ENCODE measurements at places on chromosomes 4 and X.

GRCh38 chrX:149818652-149819051 is 36.9 kb downstream of the MAGEA9 start:
- DNase-seq, result no peak

GRCh38 chr4:110367156-110367555 is 108.8 kb upstream of the ENPEP start:
- no peak for DNase-seq

- no peak for DNase-seq
Observed at GRCh38 chrX:37813570-37813969, 33.7 kb downstream of the CYBB start.

GRCh38 chr4:110294165-110294564 is 95.8 kb upstream of the ELOVL6 start:
- DNase-seq, result no peak

DNA sequence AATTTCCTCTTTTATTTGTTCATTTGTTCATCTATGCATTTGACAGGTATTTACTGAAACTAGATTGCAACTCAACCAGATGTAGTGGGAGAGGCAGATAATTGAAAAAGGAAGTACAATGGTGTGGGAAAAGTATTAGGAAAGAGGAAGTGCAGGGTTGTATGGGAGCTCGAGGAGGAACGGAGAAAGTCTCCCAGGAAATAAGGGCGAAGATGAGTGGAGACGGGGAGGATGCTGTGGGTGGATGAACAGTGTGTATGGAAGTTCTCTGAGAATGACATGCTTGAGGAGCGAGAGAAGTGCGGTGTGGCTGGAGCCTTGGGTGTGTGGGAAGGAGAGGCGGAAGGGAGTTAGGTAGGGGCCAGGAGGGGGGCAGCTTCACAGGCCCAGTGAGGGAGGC is 87.5 kb upstream of the DHX15 start:
- no peak for DNase-seq

GRCh38 chrX:53321230-53321942 is 40.0 kb upstream of the IQSEC2 start:
- no peak for DNase-seq

DNA sequence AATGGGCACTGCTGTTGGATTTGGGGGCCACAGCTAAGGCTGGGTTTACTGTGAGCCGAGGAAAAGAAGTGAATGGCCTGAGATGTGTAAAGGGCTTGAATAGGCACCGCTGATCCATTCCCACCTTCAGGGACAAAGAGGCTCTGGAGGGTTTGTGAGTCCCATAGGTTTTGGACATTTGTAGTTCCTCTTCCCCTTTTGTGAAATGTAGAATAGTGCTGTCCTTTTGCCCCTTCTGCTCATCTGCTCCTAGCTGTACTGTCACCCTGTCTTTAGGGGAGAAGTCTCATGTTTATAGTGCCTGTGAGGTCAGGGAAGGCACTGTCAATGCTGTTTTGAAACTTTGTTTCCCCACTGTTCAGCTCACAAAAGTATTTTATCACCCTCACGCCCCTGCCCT is 26.4 kb upstream of the CLCN4 start:
- no peak for DNase-seq

DNA sequence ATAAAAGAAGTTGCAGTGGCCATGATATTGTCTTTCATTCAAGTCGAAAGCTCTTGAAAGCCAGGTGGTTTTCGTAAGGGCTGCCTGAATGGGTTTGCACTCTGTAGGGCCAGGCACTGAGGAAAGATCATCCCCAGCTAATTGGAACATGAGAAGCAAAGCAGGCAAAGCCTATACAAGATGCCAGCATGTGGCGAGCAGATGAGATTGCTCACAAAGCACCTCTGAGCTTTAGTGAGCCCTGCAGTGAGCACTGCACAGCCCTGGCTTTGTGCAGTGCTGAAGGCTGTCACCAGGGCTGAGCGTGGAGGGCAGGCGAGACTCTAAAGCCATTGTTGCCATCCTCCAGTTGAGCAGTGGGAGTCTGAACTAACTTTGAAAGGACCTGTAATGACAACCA is 53.8 kb downstream of the HADH start:
- no peak for DNase-seq

GRCh38 chrX:37487271-37487670 is 84.2 kb upstream of the LANCL3 start:
- DNase-seq, result no peak

GRCh38 chrX:139008185-139008584 is 296.7 kb upstream of the FGF13 start:
- no peak for DNase-seq

DNA sequence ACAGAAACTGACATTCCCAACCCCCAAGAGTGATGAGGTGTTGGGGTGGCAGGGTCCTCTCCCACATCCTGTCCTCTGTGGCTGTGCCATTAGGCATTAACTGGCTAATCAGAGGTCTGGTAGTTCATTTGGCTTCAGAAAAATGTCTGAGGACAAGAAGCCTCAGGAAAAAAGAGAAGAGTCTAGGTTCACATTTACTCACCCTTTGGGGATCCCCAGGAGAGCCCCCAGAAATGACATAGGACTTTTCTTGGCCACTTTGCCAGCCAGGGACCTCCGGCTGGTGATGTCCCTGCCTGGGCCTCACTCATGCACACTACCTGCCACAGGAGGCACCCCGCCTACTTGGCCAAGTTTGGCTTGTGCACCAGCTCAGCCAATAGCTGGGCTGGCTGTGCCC is 173.0 kb downstream of the RBM46 start:
- DNase-seq, result no peak

DNA sequence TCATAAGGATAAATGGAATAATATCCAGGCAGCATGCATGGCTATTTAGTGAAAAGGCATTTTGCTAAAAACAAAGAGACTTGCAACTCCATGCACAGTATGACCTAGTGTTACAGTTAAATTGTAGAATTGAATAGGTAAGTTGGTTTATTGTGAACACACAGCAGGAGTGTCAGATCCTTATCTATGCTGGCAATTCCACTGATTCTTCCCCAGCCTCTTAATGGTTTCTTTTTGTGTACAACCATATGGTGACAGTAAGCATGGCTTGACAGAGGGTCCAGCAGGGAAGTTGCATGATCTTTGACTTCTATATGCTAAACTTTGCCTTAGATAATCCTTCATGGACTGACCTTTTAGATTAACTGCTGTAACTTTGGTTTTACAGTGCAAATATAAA is 936.6 kb upstream of the EPHA5 start:
- no peak for DNase-seq

DNA sequence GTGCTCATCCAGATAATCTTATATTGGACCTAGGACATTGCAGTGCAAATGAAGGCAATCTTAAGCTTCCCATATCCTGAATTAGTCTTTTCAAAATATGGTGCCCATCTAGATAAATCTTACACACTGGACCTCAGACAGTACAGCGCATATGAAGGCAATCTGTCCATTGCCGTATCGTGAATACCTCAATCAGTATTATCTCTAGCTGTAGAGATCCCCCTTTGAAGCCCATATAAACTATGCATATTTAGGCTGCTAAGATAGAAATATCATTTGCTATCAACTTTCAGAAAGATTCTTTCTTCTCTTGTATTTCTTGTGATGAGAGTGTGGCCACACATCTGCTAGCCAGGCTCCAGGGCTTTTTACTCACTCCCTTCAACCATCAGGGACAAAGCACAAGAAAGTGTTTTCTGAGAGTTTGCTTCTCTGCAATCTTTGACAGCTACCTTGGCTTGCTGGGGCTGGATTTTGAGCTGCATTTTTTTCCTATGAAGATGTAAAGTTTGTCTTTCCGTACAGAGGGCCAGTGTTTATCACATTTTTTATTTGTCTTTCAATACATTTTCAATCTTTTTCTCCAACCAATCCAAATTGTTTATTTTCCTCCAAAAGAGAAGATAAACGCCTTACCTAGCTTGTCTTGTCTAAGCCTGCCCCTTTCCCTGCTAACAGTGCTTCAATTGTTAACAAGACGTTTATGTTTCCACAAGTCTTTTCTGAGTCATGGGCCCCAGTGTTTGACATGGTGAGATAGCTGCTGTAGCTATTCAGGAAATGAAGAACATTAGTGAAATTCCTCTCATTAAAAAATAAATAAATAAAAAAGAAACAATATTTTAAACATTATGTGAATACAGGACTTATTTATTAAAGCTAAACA is 57.6 kb upstream of the FAT1 start:
- no peak for DNase-seq

DNA sequence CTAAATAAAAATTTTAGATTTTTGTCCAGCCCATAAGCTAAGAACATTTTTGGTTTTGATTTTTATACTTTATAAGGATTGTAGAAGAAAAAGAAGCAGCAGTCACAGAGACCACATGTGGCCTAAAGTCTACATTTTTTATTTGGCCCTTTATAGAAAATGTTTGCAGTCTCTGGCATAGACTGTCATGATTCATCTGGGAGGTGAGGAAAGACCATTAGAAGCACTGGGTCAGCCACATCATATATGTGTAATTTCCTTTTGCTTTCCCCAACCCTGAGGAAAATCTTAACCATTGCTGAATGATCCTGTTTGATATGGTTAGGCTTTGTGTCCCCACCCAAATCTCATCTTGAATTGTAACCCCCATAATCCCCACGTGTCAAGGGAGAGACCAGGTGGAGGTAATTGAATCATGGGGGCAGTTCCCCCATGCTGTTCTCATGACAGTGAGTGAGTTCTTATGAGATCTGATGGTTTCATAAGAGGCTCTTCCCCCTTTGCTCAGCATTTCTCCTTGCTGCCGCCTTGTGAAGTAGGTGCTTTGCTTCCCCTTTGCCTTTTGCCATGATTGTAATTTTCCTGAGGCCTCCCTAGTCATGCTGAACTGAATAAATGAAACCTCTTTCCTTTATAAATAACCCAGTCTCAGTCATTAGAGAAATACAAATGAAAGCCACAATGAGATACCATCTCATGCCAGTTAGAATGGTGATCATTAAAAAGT is 12.1 kb upstream of the COPS4 start:
- DNase-seq, result no peak

GRCh38 chrX:136275553-136275952 is 24.4 kb upstream of the MAP7D3 start:
- no peak for DNase-seq

DNA sequence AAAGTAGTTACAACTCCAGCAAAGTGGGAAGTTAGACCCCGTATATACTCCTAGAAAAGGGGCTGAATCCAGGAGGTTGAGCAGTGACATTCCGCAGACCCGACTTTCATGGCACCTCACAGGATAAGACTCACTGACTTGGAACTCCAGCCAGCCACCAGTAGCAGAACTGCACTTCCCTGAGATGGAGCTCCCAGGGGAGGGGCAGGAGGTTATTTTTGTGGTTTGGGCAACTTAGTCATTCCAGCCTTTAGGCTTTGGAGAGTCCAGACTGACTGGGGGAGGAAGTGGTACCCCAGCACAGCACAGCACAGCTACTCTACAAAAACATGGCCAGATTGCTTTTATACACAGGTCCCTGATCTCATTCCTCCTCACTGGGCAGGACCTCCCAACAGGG is 319.1 kb downstream of the PCDH19 start:
- no peak for DNase-seq

DNA sequence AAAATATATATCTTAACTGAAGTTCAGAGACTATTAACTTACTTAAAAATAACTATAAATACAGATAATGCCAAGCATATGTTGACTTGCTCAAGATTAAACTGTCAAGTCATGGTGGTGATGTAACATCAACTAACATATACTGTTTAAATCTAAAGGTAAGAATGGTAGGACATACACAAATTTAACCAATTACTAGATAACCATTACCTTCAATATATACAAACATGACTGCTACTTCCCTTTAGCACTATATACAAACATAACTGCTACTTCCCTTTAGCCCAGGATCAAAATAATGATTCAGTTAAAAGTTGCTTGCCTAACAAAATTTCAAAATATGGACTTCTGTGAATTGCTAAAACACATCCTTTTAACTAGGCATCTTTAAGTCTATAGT is 14.9 kb downstream of the HNRNPD start:
- DNase-seq, result no peak

- no peak for DNase-seq
Observed at GRCh38 chr4:87326460-87326859, 3.8 kb upstream of the HSD17B13 start.

DNA sequence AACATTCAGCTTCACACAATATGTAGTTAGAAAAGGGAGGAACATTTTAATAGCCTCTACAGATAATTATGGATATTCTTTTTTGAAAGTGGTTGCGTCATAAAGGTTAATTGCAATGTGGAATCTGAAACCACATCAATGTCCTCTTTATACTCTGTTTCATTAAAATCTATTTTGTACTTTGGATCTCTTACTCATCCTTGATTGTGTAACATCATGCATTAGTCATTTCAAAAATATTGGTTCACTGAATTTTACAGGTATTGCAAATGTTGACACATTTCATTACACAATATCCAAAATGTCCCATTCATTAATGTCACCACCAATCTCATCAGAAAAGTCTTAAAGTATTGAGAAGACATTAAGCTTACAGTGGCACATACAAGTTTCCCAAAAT is 62.7 kb upstream of the USP9X start:
- DNase-seq, result no peak

DNA sequence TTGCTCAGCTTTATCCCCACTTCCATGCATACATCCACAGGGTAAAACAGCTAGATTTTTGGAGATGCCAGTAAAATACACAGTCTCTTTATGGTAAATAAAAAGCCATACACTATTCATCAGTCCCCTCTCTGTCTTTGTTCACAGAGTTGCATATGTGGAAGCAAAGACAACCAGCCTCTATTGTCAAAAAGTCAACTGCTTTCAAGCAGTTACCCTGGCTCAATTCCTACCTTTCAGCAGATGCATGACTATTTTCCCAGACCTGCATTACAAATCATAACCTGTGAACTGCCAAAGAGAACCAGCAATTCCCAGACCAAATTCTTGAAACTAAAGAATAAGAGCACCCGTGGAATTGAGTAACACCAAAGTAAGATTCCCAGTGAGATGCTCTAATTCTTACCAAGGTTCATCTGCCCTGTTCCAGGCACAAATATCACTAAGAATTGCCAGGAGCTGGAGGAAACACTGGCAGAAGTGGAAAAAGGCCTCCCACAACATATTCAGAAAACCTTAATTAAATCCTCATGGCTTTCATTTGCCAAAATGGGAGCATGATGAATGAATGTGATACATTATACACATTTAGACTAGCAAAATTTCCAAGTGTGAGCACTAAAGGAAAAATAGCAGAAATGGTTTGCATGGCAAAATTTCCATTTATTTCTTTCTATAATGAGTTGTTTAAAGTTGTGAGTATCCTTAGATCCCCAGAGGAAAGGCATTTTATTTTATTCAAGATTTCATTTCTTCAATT is 391.2 kb upstream of the ADGRL3 start:
- DNase-seq, result no peak

- no peak for DNase-seq
Observed at GRCh38 chr4:87856816-87857215, 24.0 kb downstream of the MEPE start.

DNA sequence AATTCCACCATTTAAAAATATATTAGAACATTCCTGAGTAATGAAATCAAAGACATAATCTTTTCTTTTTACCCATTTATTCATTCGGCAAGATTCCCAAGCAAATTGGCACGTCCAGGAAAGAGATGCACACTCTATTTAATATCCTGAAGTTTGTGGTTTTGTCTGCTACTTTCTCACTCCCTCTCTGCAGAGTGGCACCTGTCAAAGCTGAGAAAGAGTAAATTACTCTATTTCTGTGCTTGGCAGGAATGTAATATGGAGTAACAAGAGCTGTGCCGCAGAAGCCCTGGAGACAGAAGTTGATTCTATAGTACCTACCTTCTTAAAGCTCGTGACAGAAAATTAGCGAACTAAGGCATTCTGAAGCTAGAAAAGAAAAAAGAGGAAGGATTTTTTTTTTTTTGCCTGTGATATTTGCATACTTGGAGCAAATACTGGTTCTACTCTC is 5.5 kb downstream of the GSTCD start:
- no peak for DNase-seq

- no peak for DNase-seq
Observed at GRCh38 chr4:168527560-168527959, 30.7 kb downstream of the PALLD start.

GRCh38 chr4:44842531-44842930 is 116.2 kb upstream of the GNPDA2 start:
- DNase-seq, result no peak

All from activated naive CD8-positive, alpha-beta T cell treated with anti-CD3 and anti-CD28 coated beads for 36 hours (primary cell).